ENCODE measurements at places on chromosomes 7 and 10.

DNA sequence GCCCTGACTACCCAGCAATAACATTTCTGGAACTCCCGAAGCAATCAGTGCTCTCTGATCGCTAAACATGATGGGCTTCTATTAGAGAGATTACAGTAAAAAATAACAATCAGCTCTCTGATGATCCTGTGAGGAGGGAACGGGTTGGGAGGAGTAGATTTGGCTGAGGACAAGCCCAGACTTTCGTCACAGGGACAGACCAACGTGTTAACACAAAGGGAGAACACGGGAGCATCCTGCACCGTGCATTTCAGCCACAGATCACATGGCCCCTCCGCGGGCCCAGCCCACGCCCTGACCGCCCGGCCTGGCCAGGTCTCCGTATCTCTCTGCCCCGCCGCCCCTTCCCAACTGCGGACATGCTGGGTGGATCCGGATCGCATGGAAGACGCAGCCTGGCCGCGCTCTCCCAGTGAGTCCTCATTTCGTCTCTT lies 95.0 kb upstream of the AGBL3 start:
- DNase-seq = no peak

GRCh38 chr7:87105401-87105800 lies 45.9 kb upstream of the ELAPOR2 start:
- no peak for DNase-seq

- no peak for DNase-seq
Measured at GRCh38 chr10:111246814-111247452, 170.1 kb downstream of the ADRA2A start.

- DNase-seq = no peak
Measured at GRCh38 chr7:142457146-142457703, 199.4 kb upstream of the PRSS58 start.

GRCh38 chr7:134071355-134072331 lies 55.5 kb upstream of the LRGUK start:
- no peak for DNase-seq

DNA sequence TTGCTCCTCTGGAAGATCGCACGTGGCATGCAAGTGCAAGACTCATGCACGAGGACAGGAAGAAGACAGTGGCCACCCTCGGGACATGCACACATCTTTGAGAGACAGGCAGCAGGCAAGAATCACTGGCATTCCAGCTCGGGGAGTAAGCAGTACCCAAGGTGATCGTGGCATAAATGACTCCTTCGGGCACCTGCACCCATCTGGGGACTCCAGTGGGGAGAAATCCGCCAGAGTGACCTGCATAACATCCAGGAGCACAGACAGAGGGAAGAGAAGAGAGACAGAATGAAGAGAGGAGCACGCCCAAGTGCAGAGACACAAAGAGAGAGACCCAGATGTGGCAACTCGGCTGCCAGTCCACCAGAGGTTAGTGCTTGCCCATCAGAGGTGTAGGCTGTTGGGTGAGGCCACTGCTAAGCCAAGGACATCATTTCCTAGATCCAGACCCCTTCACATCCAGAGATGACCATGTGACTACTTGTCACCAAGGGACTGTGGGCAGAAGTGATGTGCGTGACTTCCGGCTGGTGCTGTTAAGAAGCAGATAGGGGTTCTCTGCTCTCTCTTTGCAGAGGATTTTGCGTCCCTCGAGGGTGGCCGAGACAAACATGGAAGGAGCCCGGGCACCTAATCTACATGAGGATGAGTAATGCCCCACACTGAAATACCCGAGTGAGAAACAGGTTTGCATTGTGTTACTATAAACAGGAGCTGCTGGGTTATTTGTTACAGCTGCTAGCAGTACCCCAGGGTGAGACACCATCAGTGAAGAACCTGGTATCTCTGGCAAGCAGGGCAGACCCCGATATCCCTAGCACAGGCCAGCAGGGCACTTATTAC lies 80.6 kb downstream of the VWA2 start:
- DNase-seq = no peak

DNA sequence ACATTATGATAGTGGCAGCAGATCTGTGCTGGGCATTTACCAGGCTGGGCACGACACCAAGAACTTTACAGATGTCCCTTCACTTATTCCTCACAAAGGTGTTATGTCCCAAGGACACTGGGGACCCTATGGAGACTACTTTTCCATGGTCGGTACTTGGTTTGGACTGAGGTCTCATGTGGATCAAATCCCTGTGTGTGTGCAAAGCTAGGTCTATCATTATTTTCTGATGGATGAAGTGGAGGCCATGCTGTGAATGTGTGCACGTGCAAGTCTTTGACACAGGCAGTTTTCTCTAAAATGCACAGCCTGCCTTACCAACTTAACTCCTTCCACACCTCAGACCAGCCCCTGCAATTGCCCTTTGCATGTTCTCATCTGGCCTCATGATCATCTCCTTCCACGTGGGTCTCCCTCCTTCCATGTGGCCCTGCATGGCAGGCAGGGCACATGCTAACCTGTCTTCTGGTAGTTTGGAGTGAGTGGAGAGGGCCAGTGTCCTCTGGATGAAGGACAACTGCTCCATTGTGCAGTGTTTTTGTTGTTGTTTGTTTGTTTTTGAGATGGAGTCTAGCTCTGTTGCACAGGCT lies 16.0 kb upstream of the ZNF273 start:
- no peak for DNase-seq

GRCh38 chr7:139362302-139362701 lies 2.6 kb downstream of the LUC7L2 start:
- DNase-seq = no peak

- no peak for DNase-seq
Measured at GRCh38 chr7:85719981-85720953, 533.4 kb upstream of the SEMA3D start.

GRCh38 chr7:4144811-4145510 lies 537.1 kb upstream of the FOXK1 start:
- DNase-seq = no peak

DNA sequence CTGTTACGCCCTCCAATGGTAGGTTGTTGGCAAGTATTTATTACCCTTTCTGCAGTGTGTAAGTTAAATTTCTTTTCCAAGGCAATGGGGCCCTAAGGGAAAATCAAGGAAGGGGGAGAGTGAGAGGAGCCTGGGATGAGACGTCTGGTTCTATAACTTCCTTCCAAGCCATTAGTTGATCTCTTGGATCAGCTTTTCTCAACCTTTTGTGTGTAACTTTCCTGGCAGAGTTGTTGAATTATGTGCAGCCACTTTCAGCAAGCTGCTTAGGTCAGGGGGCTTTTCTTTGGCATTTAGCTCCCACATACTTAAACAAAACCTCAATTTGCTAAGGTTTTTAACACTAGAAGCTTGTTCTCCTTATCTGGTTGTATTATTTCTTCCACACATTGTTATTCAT lies 127.1 kb downstream of the NXPH1 start:
- no peak for DNase-seq

DNA sequence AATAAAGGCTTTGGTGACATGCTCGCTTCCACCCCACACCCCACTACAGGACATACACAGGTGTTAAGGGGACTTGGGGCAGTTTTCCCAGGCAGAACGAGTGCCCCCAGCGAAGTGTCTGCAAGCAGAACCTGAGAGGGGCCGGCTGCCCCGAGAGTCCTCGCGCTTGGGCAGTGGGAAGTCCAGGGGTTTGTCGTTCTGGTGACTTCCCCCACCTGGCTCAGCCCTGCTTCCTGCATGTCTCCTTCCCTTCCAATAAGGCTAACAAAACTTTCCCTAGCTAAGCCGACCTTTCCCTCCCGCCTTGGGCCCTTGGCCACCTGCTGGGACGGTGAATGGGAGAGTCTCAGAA lies 916 bp downstream of the VWA2 start:
- DNase-seq = no peak

GRCh38 chr7:70571961-70572360 lies 560.0 kb upstream of the GALNT17 start:
- no peak for DNase-seq

DNA sequence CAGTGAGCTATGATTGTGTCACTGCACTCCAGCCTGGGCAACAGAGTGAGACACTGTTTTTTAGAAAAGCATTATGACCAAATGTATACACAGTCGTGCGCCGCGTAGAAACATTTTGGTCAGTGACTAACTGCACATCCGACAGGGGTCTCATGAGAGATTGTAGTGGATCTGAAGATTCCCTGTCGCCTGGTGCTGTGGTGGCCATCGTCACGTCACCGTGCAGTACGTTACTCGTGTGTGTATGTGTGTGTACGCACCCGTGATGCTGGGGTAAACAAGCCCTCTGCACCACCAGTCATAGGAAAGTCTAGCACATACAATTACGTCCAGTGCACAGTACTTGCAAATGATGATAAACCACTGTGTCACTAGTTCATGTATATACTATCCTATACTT lies 109.4 kb downstream of the ELFN1 start:
- no peak for DNase-seq

DNA sequence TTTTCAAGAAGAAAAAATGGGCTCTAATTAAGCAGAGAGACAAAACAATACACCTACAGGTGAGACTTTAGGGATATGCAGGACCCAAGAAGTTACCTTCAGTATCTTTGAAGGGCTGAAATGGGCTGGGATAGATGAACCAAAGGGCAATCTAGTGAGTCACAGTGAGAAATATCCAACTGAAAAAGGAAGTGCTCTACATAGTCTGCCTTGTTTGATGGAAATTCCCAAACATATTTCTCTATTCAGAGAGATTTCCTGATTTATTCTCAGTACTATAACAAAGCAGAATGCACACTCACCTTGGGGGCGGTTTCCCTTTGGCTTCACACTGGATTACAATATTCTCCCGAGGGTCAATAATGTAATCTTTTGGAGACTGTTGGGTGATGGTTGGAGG lies 104.1 kb upstream of the LAMB4 start:
- DNase-seq = no peak

- DNase-seq = no peak
Measured at GRCh38 chr10:76141376-76141775, 710.0 kb downstream of the LRMDA start.

GRCh38 chr10:69333205-69333604 lies 54.9 kb downstream of the HK1 start:
- peak; percentile 90 for DNase-seq

DNA sequence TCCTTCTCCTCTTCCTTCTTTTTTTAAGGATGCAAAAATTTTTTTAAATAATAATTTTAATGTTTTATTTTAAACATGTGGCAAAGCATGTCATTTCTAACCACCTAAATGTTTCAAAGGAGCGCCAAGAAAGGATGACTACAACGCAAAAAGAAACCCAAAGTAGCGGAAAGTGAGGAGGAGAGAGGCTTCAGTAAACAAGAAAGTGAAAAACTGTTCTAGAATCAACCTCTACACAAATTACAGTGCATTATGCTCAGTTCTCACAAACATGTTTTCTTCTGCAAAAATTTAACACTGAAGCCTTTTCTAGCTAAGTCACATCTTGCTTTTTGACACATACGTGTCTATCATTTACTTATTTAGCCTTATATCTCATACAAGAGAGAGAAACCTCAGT lies 948.6 kb downstream of the GATA3 start:
- DNase-seq = no peak

GRCh38 chr7:1114505-1114904 lies 26.6 kb downstream of the GPER1 start:
- no peak for DNase-seq

DNA sequence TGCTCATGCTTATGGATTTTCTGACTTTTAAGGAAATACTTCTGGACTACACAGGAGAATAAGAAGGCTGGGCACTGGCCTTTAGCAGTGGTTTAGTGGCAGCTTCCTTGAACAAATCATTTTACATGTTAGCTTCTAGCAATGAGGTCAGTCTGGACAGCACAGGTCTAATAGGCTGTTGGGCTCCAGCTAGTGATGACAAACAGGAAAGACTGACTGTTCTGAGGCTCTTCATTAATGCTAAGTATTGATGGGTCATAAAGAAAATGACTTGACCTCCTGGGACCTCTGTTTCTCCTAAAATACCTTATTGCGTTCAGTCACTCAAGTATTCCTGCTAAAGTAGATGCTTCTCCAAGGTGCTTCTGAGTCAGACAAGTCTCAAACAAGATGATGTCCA lies 4.9 kb upstream of the RHOBTB1 start:
- no peak for DNase-seq

DNA sequence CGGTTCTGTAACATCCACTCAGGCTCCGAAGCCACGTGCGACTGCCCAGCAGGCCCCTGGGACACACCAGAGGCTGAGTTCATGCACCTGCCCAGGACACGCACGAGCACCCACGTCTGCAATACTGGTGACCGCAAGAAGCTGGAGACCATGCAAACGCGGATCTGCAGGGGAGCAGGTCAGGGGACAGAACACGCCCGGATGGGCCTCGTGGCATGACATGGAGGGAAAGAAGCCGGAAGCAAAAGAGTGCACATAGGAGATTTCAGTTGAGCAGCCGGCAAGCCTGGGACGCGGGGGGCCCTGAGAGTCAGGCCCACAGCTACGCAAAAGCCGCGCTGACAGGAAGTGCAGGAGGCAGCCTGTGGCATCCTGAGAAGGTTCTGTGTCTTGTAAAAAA lies 73.7 kb downstream of the FOXL3 start:
- no peak for DNase-seq

DNA sequence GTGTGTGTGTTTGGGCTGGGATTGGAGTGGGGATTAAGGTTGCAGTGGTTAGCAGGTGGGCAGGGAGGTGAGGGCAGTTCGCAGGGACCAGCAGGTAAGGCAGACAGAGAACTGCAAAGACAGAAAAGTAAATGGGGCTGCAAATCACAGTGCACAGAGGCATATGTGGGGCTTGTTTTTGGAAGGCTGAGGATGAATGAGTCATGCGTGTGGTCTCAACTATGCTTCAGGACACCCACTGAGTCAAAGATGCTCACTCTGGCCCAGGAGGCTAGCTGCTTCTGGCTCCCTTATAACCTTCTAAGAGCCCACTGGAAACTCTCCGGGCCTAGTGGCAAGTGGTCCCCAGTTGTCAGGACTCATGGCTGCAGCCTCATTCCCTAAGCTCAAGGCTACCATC lies 118.2 kb downstream of the ZNF248 start:
- DNase-seq = no peak

- no peak for DNase-seq
Measured at GRCh38 chr7:30379741-30380140, 95.3 kb downstream of the ZNRF2 start.

GRCh38 chr7:8205537-8205936 lies 56.4 kb downstream of the ICA1 start:
- no peak for DNase-seq

- no peak for DNase-seq
Measured at GRCh38 chr7:64651203-64651602, 14.7 kb upstream of the ZNF107 start.

- no peak for DNase-seq
Measured at GRCh38 chr7:85135977-85136376, 50.9 kb downstream of the SEMA3D start.

- no peak for DNase-seq
Measured at GRCh38 chr10:76830218-76830617, 807.4 kb downstream of the KCNMA1 start.

- DNase-seq = no peak
Measured at GRCh38 chr10:11683529-11684320, 58.5 kb upstream of the ECHDC3 start.

DNA sequence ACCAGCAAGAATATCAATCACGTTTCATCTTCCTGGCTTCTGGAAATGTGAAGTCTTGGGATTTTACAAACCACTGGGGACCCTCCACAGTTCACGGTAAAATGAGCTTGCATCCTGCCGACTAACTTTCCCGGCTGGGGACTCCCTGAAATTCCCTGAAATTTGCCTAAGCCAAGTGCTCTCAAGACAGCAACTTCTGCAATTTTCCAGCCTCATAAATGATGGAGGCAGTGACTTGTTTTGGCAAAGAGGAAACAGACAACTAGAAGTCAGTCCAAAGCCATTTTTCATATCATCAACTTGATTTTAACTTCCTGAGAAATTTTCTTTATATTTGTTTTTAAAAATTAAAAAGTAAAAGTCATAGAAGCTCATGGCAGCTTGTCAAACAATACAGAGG lies 212.3 kb downstream of the FANK1 start:
- DNase-seq = peak; percentile 4

Data from ascending aorta (tissue), 2 donors.